Mammary microvascular endothelial cell (primary cell): ENCODE measurements at places on chromosomes 3 and 15. TPM values are rescaled to one million over a fixed set of nuclear protein-coding genes. Genes with fewer than 3 reads are reported as not detected.

BRK1 gene
- 134 and 144 TPM in 2 replicates for total RNA-seq

TXNRD3 gene
- total RNA-seq = 5.5 and 6.2 TPM in 2 replicates

SUSD5 gene
- 4.3 and 4.6 TPM in 2 replicates for total RNA-seq

PLCL2 gene
- total RNA-seq = 8.9 and 9.1 TPM in 2 replicates

C15orf40 gene
- 18.8 and 19.0 TPM in 2 replicates for total RNA-seq

SH3GL3 gene
- not detected in 2 replicates for total RNA-seq

LSMEM2 gene
- total RNA-seq = not detected in 2 replicates

GOLGA8J gene
- not detected in 2 replicates for total RNA-seq

IMPG2 gene
- total RNA-seq = under 0.01 and 0.07 TPM in 2 replicates

LDHAL6B gene
- total RNA-seq = not detected in 2 replicates

HDAC11 gene
- 6.1 and 10.5 TPM in 2 replicates for total RNA-seq

TMEM207 gene
- total RNA-seq = not detected in 2 replicates

CNTN3 gene
- total RNA-seq = not detected in 2 replicates

PIGX gene
- total RNA-seq = 10.8 and 21.2 TPM in 2 replicates
